Stimulated activated CD4-positive, alpha-beta T cell treated with anti-CD3 and anti-CD28 coated beads, Interleukin-12 subunit alpha, Interleukin-12 subunit beta, amount 100 ng/mL, for 48 hours (primary cell): ENCODE measurements at places on chromosomes 2 and 18.

DNA sequence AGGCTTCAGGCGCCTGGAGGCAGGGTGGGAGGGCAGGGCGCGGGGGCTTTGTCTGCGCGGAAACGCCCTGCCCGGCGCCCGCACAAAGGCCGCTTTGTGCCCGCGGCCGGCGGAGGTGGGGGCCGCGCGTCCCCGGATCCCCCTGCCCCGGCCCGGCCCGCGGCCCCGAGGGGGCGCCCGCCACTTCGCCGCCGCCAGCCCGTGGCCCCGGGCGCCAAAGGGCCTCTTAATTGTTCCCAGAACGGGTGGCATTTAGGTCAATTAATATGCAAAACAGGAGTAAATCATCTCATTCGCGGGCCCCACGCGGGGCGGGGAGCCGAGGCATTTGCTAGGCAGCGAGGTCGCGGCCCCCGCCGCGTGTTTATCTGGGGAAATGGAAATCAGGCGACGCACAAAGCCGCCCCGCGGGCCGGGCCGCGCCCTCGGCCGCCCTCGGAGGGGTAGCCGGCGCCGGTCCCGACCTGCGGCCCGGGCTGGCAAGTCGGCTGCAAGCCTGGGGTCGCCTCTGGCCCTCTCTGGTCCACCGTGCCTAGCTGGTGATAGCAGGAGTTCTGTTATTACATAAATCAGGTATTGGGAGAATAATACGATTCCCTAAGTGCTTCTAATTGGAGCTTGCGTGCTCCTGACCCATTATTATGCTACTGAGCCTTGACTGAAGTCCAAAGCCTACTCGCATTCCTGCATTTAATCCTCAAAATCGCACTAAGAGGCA is 148.2 kb upstream of the GLI2 start:
- no peak for DNase-seq

GRCh38 chr18:5585653-5586052 is 41.9 kb upstream of the EPB41L3 start:
- no peak for DNase-seq

DNA sequence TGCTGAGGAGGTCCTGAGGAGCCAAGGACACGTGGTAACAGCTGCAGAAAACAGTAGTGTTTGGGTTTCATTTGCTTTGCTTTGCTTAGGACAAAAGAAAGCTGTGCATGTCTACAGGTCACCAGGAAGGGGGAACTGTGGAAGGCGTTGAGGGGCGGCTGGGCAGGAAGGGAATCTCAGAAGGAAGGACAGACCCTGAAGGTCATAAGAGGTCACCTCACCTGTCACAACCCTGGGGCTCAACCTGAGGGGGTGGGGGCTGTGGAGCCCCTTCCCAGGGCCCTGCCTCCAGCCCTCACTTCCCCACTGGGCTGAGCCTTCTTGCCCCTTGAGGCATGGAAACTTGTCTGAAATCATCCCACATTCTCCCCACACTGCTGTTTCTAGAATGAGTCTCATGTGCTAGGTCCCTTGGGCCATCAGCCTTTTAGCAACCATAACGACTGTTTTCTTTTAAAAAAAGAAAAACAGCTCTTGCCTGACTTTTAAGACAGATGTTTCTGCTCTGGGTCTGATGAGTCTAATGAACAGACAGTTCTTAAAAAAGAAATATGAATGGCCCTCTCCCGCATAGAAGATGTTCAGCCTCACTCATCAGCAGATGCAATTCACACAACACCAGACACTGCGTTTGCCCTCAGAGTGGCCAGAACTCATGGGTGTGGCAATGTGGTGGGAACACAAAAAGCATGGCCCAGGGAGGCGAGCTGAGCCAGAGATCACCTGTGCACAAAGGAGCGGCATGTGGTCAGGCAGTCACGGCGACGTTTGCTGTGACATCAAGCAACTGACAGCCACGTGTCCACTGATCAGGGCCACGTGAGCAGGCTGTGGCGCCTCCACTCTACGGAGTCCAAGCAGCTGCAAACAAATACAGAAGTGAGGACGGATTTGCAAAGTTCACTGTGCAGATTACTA is 84.0 kb downstream of the SEPTIN10 start:
- no peak for DNase-seq

DNA sequence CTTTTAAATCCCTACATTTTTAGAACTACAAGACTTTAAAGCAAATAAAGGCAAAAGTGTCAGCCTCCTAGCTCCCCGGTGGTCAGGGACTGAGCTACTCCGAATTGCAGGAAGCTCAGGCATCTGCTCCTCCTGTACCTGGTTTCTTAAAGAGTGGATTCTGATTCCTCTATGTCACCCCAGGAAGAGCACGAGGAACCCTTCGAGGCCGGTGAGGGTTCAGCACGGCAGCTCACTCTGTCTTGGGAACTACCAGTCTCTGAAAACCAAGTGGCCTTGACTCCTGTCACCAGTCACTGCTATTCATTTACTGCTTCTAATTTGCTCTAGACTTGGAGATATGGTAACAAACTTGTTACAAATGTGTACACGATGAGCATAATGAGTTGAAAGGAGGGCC is 2.3 kb downstream of the PER2 start:
- DNase-seq = no peak

- DNase-seq = no peak
Measured at GRCh38 chr2:43169099-43169945, 57.1 kb downstream of the ZFP36L2 start.

DNA sequence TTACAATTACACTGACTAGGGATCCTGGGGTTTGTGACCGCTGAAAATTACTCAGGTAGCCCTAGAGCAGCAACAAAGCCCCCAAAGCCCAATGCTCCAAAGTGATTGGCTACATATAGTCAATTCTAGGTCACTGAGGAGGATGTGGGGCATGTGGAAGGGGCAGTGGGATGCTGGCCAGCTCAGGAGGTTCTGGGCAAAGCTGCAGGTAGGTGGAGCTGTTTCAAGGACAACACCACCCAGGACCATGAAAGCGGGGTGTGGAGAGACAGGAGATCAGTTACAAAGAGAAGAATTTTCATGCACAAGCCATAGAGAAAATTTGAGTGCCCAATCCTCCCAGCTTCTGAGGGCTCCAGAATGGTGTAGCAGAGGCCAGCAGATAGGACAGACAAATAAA is 75.0 kb upstream of the CCDC85A start:
- no peak for DNase-seq

- no peak for DNase-seq
Measured at GRCh38 chr18:58527952-58528287, 101.0 kb downstream of the ALPK2 start.

- no peak for DNase-seq
Measured at GRCh38 chr2:165901620-165902298, 51.8 kb downstream of the TTC21B start.

DNA sequence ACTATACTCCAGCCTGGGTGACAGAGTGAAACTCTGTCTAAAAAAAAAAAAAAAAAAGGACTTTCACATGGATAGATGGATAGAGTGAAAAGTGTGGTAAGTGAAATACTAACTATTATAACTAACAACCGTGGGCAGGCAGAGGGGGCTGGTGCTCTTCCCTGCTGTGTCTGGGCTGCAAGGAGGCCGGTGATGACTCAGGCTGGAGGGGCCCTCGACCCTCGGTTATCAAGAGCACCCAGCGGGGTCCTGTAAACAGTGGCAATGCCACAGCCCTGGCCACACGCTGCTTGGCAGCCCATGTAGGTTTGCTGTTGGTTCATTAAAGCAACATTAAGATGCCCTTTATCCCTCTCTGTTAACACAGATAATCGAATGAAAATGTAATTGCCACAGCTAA is 184.8 kb upstream of the RAB12 start:
- no peak for DNase-seq

- DNase-seq = peak; percentile 35
Measured at GRCh38 chr2:227238238-227239237, 74.1 kb downstream of the COL4A3 start.

DNA sequence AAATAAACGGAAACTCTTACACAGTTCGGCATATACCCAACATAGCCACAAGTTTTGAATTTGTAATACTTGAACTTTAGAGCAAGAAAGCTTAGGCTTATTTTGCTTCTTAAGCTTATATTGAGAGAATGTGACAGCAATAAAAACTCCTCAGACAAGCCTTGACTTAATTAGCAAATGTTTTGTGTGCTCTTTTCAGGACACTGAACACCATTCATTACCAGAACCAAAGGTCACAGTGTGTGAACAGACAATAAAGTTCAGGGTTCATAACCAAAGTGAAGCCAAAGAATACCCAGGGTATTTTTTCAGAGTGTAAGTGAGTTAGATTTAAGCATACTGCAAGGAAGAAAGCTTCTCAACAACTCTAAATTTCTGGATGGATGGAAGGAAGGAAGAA is 605.8 kb downstream of the METTL4 start:
- no peak for DNase-seq

DNA sequence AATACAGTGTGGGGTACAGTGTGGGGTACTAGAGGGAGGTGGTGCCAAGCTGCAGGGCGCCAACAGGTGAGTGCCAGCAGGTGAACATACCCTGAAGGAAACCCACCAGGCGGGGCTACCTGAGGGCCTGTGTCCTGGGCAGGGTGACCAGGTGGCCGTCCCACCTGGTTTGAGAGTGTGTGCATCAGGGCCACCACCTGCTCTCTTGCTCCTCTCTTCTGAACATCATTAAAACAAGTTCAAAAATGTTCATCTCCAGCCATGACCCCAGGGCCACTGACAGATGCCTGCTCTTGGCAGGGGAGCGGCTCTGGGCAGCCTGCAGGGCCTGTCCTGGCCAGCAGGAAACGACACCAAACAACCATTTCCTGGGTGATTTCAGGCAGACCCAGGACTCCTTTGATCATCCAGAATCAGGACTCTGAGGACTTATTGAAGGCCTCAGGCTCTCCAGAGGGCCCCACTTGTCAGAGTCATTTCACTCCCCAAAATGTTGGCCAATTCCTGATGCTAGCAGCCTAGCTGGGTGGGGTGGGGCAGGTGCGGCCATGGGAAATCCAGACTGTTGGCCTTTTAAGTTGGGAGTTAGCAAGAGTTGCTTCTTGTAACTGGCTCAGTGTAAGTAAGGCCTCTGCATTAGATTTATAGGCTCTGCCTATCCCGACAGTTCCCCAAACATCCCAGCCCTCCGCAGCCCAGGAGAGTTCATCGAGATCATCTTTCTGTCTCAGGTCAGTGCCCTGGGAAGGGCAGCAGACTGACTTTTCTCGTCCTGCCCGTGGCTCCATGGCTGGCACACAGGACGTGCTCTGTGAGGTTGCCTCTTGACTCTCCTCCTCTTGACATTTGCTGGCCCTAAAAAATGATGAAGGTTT is 111.5 kb upstream of the ZNF236 start:
- DNase-seq = no peak

DNA sequence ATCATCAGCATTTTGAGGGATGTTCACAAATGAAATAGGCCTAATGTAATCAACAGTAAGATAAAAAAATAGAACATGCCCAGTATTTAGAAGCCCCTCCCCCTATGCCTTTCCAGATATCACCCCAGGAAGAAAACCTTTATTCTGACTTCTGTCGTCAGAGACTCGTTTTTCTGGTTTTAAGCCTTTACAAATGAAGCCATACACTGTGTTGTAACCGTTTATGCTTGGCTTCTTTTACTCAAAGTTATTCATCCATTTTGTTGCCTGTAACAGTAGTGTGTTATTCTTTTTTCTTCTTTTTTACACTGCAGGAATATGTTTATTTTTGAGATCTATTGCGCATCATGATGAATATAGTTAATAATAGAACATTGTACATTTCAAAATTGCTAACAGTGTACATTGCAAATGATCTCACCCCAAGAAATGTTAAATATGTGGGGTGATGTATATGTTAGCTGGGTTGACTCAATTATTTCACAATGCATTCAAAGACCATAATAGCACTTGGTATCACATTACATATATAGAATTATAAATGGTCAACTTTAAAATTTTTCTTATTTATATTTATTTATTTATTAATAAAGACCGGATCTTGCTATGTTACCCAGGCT is 28.1 kb upstream of the PNPT1 start:
- DNase-seq = no peak

GRCh38 chr2:23547725-23548124 is 162.7 kb downstream of the KLHL29 start:
- DNase-seq = no peak

DNA sequence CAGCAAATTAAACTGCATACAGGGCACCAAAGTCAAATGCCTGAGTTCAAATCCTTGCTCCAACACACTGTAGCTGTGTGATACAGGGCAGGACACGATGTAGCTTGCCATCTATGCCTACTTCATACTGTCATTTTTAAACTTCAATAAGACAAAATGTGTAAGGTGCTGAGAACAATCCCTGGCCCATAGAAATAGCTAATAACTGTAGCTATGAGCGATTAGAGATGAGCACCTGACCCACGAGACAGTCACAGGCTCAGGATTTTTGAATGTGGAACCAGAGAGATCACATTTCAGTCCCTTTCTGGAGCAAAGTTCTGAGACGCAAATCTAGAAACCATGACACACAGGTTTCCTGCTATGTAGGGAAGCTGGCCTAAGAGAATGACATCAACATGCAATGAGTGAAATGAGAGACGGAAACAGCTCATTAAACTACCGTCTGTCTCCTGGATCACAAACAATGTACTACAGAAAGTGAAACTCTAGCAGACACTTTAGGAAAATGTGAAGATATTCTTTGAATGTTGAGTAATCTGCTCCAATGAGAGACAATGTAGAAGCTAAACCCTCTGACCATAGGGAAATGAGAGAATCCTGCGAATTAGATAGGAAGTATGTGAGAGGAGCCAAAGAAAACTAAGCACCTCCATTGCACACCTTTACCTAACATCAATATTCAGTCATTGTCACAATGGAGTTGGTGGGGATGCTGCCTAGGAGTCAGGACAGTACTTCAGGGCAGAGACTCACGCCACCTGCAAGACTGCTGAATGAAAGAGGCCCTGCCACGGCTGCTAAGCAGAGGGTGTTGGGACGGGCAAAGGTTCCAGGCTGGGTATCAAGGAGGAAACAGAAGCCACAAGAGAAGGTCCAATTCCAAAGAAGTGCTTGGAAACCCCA is 25.5 kb downstream of the B4GALT6 start:
- DNase-seq = peak; percentile 27

DNA sequence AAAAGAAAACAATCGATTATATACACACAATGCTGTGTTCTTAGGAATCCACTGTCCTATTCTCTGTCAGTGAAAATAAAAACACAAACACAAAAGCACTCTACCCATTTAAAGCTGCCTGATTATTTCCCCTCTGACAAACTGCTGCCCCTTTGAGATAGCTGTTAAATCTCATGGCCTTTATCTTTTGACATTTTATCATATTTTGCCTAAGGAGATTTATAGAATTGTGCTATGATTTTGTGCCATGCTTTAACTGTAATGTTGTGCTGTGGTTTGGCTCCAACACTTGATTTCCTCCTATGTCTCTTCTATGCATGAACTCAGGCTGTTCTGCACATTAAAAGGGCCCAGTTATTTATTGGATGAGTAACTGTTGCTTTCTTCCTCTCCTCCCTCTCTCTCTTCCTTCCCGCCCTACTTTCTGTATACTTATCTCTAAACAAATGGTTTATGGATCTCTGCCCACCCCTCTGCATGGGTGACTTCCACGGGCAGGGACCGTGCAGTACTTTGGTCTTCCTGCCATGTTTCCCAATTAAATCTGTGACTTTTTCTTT is 1096.6 kb downstream of the TSN start:
- no peak for DNase-seq

DNA sequence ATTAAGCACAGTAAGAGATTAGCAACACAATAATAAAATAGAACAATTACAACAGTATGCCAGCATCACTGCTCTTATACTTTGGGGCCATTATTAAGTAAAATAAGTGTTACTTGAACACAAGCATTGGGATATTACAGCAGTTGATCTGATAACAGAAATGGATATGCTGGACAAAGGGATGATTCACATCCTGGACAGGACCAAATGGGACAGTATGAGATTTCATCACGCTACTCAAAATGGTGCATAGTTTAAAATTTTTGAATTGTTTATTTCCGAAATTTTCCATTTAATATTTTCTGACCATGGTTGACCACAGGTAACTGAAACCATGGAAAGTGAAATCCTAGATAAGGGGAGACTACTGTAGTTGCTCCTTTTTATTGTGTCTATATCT is 138.2 kb downstream of the UBR3 start:
- DNase-seq = no peak
